ENCODE measurements at places on chromosomes 2 and 18.

- no peak for DNase-seq
Observed at GRCh38 chr18:21996351-21996826, 173.0 kb upstream of the GATA6 start.

GRCh38 chr2:119117408-119117807, 41.1 kb downstream of the C1QL2 start:
- DNase-seq = no peak

DNA sequence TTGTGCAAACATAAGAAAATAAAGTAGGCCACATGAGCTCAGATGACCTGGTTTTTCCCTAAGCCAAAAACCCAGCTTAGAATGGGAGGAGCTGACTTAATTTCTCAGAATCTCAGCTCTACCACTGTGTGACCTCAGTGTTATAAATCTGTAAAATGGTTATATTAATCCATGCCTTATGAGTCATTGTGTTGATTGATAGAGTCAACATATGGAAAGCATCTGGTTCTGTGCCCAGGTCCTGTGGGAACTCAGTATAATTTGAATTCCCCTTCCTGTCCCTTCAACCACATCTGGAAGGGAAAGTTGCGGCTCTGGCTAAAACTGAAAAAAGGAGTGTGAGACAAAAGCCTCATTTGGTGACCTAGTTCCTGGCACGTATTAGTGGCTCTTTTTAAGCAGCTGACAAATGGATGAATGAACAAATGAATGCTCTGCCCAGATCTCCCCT, 25.7 kb downstream of the TMEM177 start:
- DNase-seq = no peak

DNA sequence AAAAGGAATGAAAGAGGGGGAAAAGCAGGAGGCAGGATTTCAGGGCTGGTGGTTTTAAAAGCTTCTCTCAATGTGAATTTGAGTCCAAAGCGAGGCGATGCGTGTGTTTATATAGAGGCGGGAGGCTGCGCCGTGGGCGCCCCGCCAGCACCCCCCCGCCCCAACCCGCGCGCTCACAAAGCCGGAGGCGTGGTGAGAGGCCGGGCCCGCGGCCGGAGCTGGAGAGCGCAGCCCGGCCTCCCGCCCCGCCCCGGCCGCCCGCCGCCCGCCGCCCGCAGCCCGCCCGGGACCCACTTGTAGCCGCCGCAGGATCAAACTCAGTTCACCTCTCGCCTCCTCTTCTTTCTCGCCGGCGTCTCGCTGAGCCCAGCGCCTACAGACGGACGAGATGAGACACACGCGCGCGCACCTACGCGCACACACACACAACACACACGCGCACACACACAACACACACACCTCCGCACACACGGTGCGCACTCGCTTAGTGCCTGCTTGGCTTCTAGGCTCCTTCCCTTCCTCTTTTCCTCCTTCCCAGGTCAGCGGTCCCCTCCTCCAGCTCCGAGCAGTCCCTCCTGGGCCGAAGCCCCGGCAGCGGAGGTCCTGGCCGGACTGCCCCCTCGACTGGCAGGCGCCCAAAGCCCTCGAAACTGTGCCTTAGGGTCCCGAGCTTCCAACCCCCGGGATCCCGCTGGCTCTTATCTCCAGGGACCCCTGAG, 1.3 kb upstream of the CYP26B1 start:
- DNase-seq = no peak

DNA sequence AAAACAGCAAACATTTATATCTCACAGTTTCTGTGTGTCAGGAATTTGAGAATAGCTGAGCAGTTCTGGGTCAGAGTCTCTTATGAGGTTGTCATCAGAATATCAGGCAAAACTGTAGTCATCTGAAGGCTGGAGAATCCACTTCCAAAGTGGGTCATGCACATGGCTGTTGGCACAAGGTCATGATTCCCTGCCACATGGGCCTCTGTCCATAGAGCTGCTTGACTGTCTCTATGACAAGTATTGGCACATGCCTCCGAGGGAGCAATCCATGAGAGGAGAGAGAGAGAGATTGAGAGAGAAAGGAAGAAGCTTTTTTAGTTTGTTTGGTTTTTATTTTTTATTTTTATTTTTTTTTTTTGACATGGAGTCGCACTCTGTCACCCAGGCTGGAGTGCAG, 101.8 kb upstream of the DDX18 start:
- DNase-seq = no peak
